ENCODE measurements at places on chromosomes 13 and 19.

DNA sequence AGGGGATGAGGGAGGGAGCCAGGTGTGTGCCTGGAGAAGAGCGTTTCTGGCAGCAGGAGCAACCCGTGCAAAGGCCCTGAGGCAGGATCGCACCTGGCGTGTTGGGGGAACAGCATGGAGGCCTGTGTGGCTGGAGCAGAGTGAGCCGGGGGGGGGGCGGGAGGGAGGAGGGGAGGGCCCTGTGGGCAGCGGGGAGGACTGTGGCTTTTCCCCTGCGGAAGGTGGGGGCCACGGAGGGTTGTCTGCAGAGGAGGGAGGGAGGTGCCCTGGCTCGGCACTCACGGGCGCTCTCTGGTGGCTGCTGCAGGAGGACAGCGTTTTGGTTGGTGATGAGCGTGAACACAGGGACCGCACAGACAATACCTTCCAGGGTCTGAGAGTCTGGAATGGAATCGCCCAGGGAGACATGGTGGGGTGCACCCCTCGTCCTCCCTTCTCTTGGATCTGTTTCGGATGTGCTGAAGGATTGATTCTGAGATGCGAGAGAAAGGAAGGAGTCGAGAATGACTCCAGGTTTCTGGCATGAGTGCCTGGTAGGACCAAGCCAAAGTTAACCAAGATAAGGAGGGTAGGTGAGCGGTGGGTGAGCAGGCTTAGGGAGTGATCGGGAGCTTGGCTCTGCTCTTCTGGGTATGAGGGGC is 6.5 kb downstream of the RAB11B start:
- DNase-seq: peak; percentile 83

DNA sequence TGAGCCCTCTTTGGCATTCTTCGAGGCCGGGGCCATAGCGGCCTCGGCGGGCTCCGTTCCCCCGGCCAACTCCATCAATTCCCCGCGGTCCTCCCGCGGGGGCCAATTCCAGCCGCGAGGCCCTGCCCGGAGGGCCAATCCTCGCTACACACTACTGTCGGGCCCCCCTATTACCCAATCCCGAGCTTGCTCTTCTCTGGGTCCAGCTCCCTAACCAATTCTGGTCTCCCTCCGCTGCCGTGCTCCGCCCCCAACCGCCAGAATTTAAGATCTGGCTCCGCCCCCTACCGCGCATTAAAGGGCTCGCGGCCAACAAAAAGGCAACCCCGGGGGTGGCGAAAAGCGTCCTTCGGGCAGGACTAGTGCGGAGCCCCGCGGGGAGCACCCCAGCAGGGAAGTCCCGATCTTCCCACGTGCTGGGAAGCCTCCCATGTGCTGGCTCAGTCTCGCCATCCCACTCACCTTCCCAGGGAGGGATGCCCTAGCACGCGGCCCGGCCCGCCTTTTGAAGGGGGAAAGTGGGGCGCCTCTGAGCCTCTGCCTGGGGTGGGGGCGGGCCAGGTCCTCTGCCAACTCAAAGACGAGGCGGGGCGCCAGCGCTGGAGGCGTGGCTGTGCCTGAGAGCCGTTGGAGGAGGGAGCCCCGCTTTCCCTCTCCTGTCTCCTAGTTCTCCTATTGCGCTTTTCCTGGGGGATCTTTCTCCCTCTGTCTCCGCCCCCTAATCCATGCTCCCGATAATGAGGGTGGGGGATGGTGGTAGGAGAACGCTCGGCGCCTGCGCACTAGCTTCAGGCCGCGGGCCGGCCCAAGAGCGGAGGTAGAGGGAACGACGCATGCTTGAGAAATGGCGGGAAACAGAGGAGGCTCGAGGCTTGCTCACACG is 3.5 kb downstream of the LIPE start:
- peak; percentile 81 for DNase-seq

DNA sequence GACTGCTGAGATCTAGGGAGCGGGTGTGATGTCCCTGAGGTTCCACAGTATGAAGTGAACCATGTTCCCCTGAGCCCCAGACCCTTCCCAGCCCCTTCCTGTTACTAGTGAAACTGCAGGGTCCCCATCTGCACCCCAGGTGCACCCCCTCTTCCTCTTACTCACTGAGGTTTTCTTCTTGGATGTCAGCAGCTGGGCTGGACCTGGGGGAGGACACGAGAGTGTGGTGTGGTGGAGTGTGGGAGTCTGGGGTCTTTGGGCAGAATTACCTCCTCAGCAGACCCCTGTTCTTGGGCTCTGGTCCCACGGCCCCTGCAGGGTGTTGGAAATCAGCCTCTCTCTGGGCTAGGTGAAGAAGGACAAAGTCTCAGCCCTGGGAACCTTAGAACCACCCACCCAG is 3.3 kb upstream of the LILRA6 start:
- no peak for DNase-seq

- DNase-seq: no peak
These were observed 113.2 kb upstream of the SOX21 start for GRCh38 chr13:94825507-94825906.

DNA sequence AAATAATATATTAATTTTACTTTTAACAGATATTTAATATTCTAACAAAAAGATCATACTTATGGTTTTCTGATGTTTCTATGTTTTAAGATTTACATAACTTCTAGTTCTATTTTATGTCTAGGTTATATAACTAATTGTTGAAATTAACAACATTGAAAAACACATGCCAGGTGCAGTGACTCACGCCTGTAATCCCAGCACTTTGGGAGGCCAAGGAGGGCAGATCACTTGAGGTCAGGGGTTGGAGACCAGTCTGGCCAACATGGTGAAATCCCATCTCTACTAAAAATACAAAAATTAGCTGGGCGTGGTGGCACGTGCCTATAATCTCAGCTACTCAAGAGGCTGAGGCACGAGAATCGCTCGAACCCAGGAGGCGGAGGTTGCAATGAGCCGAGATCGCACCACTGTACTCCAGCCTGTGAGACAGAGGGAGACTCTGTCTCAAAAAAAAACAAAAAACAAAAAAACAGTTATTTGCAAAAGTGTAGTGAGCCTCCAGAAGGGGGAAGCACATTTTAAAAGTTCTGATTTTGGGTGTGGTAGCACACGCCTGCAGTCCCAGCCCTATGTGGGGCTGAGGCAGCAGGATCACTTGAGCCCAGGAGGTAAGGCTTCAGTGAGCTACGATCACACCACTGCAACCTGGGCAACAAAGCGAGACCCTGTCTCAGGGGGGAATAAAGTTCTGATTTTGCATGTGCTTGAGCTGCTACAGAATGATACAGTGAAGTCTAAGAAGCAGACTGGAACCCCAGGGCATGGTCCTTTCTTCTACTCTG is 18.7 kb downstream of the MIPEP start:
- no peak for DNase-seq

DNA sequence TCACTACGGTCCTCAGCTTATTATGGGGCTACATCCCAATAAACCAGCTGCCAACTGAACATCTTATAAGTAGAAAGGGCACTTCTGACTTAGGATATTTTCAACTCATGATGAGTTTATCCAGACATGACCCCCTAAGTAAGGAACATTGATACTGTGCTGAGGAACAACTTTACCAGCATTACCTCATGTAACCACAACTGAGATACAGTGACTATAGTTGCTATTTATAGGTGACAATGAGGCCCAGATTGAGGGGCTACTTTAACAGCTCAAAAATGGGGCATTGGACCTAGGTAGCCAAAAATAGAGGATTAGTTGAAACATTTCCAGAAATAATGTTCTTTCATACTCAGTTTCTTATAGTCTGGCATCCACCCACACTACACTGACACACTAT is 26.8 kb downstream of the SKA3 start:
- DNase-seq: no peak

DNA sequence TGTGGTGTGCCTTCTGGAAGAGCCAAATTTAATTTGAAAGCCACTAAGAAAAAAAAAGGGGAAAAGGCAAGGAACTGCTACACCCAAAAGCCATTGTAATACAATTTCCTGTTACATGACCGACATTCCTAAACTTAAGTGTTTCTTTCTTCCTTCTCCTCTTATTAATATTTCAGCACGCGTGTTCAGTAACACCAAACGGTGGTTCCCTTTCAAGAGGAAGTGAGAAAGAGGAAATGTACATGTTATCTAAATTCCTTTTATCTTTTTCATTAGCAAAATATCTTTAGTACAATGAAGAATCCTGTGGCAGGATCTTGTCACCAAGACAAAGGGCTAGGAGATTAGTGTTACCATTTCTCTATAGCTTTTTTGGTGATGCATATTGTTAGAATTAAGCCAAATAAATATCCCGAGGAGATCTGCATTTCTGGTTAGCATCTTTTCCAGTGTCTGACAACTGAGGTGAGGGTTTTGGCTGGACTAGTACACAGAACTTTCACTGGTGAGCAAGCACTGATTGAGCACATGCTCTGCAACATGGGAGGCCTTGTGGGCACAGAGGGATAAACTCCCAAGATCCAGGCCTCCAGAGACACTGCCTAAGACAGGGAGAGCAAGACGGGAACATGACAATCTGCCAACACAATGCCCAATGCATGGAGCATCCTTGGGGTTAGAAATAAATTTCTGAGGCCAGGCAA is 22.1 kb downstream of the LATS2 start:
- DNase-seq: peak; percentile 45

GRCh38 chr13:44730851-44731250 is 154.7 kb upstream of the TSC22D1 start:
- DNase-seq: no peak

DNA sequence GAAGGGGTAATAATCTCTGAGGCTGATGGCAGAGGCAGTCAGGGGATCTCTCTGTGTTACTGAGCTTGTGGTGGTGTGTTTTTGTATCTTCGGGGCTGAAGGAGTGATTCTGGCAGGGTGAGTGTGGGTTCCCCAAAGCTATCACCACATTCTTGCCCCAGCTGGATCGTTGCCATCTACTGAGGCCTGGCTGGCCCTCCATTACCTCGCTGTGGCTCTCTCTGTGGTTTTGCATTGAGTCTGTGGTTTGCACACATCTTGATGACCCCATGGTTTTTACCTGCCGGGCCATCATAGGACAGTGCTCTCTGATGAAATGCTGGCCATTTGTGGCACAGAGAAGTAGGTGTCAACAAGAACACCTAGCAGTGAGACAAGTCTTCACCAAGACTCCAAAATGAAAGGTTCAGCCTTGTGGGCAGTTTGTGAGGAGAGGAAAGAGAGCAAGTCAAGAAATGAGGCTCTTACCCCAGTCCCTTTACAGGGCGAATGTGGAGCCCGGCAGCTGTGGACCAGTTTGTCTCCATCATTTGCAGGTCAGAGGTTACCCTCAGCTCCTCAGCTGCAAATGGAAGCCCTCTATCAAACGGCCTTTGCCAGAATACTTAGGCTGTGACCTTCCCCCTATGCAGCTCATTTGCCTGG is 69.0 kb upstream of the NPAS1 start:
- DNase-seq: no peak

Data from suppressor macrophage treated with lipopolysaccharide for 4 hours (primary cell).